Activated CD8-positive, alpha-beta T cell treated with anti-CD3 and anti-CD28 coated beads for 36 hours (primary cell): ENCODE measurements at places on chromosomes 1 and 21. TPM values are rescaled to one million over a fixed set of nuclear protein-coding genes. Genes with fewer than 3 reads are reported as not detected.

DNA sequence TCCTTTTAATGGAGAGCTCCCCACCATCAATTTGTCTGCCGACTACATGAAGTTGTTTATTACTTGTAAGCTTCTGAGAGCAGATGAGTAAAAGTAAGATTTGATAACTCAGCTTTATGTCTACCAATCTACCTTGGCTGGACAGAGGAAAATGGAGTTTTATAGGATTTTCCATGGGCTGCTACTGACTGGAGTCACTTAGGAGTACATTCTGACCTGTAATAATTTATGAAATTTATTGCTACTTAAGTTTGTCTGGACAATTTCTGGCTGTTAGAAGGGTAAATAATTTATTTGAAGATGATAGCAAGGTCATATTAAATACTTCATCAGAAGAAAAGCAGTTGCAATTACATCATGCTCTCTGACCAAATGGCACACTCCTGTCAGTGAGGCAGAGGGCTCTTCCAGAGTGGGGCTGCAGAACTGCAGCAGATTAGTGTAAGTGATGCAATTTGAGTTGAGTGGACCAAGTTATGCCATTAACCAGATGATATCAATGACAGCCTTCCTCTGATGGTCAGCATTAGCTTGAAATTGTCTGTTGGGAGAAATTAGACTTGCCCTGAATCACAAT lies 736.7 kb upstream of the PTBP2 start:
- no peak for DNase-seq

DNA sequence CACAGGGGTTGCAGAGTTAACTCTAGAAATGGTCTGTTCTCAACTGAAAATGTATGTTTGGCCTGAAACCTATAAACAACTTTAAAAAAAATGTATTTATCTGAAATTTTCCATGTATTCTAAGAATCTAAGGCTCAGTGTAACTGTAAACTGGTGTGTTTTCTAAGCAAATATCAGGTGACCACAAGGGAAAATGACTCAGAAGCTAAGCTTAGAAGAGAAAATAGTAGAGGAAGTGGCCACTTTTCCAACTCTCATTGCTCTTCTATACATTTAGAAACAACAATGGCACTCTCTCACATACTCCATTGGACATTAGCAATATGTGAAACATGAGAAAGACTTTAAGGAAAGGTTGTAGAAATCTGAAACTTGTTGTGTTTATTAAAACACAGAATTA lies 7.5 kb downstream of the TNFSF18 start:
- DNase-seq: no peak

GRCh38 chr1:70205071-70205433 lies 327 bp downstream of the LRRC40 start:
- no peak for DNase-seq

DNA sequence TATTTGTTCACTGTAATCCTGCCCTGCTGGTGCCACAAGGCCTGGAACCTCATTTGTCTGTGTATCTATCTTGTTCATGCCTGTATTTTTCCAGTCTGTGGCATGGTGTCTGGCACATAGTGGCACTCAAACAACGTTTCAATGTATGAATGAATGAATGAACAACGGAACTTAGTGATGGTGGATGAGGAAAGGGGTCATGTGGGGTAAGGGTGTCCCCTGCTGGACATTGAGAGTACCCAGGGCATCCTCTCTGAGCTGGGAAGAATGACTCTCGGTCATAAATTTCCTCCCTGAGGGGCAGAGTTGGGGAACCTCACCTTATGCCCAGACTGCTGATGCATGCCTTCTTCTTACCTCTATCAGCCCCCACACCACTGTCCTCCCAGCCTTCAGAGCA lies 18.9 kb upstream of the ZNF683 start:
- DNase-seq: peak; percentile 71

The KIAA0040 gene
- 20.8 TPM for total RNA-seq

GRCh38 chr1:94191216-94191615 lies 46.2 kb downstream of the ARHGAP29 start:
- no peak for DNase-seq

- DNase-seq: no peak
These were observed 75.5 kb downstream of the VPS13D start for GRCh38 chr1:12305377-12305776.
